Left cardiac atrium (tissue), 4 donors: ENCODE measurements at places on chromosomes 1 and 21. TPM values are rescaled to one million over a fixed set of nuclear protein-coding genes. Genes with fewer than 3 reads are reported as not detected.

GRCh38 chr1:8629241-8630091 lies 188.0 kb downstream of the RERE start:
- no peak for DNase-seq

DNA sequence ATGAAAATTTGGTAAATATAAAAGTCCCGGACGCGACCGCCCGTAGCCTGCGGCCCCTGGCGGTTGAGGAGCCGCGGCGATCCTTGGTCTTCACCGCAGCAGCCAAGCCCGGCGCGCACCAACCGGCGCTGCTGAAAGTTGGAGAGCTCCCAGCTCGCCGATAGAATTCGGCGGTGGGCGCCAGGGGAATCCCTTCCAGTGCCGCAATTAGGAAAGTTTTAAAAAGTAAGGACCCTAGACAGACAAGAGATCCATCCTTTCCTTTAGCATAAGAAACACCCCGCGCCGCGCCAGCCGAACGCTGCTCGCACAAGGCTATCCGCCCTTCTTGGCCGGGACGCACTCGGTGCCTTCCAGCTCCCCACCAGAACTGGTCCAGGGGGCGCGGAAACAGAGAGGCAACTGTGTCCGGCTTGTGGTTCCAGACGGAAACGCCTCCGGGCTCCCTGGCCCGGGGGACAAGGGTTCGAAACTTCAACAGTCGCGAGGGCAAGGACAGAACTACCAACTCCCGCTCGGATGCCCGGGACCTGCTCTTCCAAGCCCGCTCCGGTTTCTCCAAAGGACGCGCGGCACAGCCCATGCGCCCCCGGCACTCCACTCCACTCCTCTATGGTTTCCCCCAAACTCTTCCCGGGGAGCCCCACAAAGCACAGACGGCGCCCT lies 1.7 kb downstream of the FAM78B start:
- peak; percentile 65 for DNase-seq

DNA sequence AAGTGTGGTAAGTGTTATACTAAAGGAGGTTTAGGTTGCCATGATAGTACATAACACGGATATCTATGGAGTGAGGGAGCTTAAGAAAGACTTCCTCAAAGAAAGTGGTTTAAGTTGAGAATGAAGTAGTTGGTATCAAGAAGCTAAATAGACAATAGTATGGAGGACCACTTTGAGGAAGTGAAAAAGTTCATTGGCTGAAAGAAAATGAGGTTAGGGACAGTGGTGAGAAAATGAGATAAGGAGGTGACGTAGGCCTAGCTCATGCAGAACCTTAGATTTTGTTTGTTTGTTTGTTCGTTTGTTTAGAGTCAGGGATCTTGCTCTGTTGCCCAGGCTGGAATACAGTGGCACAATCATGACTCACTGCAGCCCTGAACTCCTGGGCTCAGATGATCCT lies 72.2 kb upstream of the PPIH start:
- DNase-seq, result no peak

CCDC27 gene
- total RNA-seq, result not detected

- no peak for DNase-seq
Observed at GRCh38 chr1:20361401-20361800, 70.7 kb downstream of the VWA5B1 start.

HES3 gene
- total RNA-seq, result not detected

DNA sequence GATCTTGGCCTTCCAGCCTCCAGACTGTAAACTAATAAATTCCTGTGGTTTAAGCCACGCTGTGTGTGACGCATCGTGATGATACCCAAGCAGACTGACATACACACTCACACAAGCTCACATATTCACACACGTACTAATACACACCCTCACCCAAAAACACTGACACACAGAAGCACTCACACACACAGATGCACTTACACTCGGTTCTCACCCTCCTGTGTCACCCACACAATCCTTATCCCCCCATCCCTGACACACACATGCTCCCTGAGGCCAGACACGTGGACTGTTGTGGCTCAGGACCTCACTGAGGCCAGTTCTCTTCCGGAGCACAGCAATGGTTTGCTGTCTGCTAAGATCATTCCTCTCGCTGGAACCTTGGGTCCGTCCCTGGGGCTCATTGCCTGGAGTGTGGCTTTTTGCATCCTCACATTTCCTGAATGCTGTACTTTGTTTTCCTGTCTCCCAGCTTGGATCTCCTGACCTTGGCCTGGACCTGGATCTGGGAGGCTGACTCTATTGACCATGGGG lies 76.9 kb upstream of the LYST start:
- no peak for DNase-seq

DNA sequence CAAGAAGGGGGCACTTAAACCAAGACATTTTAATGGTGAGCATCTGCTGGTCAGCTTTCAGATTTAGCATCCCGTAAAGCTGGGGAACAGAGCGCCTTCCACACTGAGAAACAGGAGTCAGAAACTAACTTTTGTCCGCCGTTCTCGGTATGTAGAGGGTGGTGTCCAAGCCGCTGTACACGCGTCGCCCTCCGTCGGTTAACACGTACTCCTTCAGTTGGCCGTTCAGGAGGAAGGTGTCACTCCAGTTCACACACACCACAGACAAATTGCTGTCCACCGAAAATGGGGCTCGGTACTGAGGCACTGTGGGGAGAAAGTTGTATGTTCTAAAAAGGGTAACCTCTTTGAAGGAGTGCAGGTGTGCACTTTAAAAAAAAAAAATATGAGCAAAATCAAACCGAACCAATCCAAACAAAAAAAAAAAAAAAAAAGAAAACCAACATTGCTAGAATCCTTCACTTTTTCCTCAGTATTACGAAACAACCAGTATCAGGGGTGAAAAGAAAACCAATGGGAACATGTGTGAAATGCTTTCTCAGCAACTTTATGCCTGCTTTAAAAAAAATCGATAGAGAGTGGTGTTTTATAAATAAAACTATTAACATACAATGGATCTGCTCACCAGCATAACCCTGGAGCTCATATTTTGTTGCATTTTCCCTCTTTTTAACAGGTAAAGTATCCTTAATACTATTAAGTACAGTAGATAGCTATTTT lies 73.5 kb downstream of the KCTD3 start:
- DNase-seq, result no peak

- DNase-seq, result no peak
Observed at GRCh38 chr1:57293214-57293613, 130.6 kb downstream of the DAB1 start.

DNA sequence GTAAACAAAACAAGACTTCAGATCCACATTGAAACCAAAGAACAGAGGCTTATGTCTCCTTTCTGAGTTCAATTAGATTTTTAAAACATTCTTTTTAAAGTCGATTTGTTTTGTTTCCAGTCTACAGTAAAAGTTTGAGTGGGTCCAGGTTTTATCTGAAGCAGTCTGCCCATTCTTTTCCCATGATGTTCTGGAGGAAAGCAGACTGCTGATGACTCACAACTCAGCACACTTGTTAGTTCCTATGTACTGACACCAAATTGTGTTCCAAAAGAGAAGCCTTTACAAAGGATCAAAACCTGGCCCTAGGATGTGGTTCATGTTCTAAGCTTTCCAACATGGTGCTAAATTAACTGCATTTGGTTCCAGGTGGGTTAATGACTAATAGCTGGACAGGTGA lies 11.4 kb upstream of the CCN1 start:
- DNase-seq, result no peak

PODN gene
- 84.9 TPM for total RNA-seq

TRAF5 gene
- 5.2 TPM for total RNA-seq

GRCh38 chr1:48582408-48582807 lies 110.4 kb upstream of the SPATA6 start:
- DNase-seq, result no peak

OLFML3 gene
- total RNA-seq, result 18.8 TPM

DNA sequence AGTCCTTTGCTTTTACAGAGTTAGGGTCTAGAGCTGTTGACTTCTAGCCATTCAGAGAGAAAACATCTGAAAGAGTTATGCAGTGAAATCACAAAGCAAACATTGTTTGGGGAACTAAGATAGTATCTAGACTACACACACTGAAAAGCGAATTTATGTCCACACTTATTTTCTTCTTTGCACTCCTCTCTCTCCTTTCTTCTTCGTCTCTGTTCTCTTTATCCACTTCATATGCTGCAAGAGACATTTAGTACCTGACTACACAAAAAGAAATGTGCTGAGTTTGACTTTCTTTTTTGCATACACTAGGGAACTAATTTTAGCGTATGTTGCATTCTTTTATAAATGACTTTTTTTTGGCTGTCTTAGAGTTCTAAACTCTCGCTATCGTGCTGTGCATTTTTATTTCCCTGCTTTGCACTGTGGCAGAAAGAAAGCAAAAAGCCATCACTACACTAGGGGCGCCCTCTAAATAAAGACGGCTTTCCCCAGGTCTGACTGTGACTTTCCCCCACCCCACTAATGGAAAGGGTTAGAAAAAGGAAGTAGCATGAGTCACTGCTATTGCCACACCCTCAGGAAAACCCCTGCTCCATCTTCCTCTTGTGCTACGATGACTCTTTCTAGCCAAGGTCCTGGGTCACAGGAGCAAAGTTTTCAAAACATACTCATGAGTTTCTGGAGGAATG lies 65.7 kb downstream of the MAP3K7CL start:
- peak; percentile 56 for DNase-seq

KPRP gene
- not detected for total RNA-seq

DNA sequence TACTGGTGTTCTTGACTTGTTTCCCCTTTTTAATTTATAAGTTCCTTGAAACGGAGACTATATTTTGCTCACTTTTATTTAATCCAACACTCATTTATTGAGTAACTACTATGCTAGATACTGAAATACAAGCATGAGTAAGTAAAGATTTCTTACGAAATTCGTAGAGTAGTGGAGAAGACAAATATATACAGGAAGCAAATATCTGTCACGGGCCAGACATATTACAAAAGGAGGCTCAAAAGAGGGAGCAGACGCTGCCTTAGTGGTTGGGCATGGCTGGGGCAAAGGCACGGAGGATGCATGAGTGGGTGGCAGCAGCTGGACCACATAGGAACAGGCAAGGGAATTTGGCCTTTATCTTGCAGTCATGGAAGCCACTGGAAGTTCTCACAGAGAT lies 6.8 kb downstream of the NCF2 start:
- no peak for DNase-seq

DNA sequence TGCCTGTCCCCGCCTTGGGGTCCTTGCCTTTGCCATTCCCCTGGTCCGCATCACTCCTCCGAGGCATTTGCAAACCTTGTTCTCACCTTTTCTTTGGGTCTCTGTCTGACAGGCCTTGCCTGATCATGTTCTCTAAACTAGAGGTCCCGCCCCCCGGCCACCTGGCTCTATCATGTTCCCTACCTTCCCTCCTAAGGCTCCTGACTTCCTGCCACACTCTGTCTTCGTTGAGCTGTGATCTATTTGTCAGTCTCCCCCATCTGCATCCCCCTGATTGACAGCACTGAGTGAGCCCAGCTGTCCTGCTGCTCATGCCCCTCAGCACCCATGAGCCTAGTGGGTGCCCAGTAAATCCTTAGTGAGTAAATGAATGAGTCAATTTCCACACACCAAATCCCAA lies 22.8 kb downstream of the ERG start:
- DNase-seq, result no peak

DNA sequence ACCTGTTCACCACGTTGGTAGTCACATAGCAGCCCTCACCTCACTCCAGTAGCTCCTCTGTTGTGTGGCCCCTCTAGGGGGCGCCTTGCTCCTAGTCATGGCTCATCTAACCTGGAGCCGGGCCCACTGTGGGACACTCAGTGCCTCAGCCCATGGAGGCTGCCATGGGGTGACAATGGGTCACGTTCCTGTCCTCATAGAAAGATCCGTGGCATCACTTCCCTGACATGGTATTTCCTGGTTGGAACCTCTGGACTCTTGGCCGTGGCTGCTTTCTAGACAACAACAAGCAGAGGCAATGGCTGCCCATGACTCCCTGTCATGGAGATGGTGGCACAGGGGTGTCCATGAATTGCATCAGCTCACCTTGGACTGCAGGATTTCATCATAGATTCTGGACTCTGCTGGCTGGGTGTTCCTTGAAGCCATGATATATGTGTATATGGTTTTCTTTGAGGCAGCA lies 27.5 kb upstream of the SLAMF6 start:
- peak; percentile 29 for DNase-seq

GRCh38 chr1:237186675-237187074 lies 144.7 kb downstream of the RYR2 start:
- DNase-seq, result no peak

- no peak for DNase-seq
Observed at GRCh38 chr21:25298512-25299491, 308.5 kb downstream of the MRPL39 start.

- no peak for DNase-seq
Observed at GRCh38 chr1:41902664-41903063, 16.1 kb downstream of the HIVEP3 start.

DNA sequence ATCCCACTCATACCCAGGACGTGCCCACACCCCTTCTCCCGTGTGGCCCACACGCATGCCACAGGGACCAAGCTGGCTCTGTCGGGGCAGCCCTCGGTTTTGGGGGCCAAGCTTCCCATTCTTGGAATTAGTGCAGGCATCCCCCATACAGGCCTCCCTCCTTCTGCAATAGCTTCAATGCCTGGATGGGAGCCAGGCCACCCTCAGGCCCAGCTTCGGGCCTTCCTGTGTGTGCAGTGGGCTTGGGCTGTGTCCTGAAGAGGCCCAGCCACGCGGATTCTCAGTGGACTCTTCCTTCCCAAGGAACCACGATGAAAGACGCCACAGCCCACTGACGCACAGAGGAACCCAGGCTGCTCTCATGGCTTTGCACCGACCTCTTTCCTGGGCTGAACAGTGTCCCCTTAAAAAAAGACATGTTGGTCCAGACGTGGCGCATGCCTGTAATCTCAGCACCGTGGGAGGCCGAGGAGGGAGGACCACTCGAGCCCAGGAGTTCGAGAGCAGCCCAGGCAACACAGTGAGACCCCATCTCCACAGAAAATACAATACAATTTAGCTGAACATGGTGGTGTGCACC lies 3.4 kb downstream of the KRTAP10-11 start:
- no peak for DNase-seq

TMEM51 gene
- 4.2 TPM for total RNA-seq

CD34 gene
- 101 TPM for total RNA-seq

RPTN gene
- total RNA-seq, result not detected

DNA sequence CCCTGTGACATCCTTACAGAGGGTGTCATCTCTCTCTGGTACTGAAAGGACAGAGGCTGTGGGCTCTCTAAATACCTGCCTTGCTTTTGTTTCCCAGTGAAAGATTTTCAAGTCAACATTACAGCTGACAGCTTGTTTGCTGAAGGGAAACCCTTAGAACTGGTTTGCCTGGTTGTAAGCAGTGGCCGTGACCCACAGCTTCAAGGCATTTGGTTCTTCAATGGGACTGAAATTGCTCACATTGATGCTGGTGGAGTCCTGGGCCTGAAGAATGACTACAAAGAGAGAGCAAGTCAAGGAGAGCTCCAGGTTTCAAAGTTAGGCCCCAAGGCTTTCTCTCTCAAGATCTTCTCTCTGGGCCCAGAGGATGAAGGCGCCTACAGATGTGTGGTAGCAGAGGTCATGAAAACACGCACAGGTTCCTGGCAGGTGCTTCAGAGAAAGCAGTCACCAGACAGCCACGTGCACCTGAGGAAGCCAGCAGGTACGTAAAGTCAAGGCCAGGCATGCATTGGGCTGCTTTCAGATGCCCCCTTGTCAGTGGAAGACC lies 11.8 kb downstream of the CD101 start:
- DNase-seq, result no peak

- no peak for DNase-seq
Observed at GRCh38 chr1:81700728-81701470, 99.8 kb upstream of the ADGRL2 start.

APOBEC4 gene
- total RNA-seq, result not detected

PACC1 gene
- total RNA-seq, result 3.4 TPM

SLC6A17 gene
- total RNA-seq, result not detected

PKNOX1 gene
- 8.9 TPM for total RNA-seq
